COLO829 (cell line): ENCODE measurements at places on chromosomes 6 and 20.
A peak's percentile ranks its signal among the peaks of the same experiment; 100 is the strongest.

- no peak for DNase-seq
Observed at GRCh38 chr20:49762940-49763766, 49.5 kb upstream of the B4GALT5 start.

GRCh38 chr20:43699941-43700565 is 26.7 kb downstream of the GTSF1L start:
- DNase-seq = no peak

DNA sequence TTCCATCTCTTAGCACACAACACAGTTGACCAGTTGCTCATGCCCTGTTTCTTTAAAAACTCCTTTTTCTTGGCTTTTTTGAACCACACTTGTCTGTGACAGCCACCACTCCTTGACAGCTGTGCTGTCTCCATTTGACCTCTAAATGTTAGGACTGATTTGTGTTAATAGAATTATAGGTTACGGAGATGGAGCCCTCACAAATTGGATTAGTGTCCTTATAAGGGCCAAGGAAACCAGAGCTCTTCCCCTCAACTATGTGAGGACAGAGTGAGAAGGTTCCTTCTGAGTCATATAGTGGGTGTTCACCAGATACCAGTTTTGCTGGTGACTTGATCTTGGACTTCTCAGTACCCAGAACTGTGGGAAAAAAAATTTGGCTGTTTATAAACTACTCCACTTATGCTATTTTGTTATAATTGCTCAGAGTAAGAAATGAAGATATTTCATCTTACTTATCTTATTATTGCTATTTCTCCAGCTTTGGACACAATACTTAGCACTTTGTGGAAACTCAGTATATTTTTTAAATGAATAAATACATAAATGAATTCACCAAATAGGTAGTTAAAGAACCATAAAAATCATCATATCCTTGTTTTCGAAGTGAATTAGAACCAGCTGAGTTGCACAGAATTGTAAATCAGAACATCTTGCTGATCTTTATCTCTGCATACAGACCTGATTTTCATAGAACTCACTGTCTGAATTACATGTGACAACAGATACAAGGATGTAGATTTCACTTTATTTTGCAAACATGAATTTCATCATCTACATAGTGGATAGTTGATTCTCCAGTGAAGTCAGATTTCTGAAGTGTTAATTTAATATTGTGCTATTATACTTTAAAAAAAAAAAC is 598.5 kb upstream of the IRAK1BP1 start:
- no peak for DNase-seq

DNA sequence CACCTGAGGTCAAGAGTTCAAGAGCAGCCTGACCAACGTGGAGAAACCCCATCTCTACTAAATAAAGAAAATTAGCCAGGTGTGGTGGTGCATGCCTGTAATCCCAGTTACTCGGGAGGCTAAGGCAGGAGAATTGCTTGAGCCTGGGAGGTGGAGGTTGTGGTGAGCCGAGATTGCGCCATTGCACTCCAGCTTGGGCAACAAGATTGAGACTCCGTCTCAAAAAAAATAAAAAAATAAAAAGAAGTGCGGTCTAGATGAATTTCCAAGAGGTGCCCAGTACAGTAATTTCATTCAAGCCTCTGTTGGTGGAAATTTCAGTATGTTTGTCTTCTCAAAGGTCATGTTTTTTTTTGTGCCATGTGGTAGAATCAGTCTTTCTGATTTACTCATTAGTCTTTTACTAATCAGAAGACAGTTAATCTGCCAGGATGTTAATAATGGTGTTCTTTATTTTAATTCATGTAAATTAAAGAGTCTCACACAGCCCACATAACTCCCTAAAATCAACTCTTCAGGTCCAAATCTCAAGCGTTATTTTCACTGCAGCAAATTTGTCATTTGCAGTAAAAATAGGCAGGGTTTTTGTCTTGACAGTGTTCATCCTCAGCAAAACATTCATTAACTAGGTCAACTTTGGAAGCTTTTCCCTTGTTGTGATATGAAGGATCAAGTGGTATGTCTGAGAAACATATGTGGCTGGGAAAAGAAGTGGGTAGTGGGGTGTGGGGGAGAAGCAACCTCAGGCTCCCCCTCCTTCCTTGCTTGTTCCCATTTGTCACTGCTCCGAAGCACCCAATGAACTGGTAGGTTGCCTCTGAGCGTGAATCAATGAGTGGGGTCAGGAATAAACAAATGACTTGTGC is 13.3 kb downstream of the TP53INP2 start:
- DNase-seq = no peak

DNA sequence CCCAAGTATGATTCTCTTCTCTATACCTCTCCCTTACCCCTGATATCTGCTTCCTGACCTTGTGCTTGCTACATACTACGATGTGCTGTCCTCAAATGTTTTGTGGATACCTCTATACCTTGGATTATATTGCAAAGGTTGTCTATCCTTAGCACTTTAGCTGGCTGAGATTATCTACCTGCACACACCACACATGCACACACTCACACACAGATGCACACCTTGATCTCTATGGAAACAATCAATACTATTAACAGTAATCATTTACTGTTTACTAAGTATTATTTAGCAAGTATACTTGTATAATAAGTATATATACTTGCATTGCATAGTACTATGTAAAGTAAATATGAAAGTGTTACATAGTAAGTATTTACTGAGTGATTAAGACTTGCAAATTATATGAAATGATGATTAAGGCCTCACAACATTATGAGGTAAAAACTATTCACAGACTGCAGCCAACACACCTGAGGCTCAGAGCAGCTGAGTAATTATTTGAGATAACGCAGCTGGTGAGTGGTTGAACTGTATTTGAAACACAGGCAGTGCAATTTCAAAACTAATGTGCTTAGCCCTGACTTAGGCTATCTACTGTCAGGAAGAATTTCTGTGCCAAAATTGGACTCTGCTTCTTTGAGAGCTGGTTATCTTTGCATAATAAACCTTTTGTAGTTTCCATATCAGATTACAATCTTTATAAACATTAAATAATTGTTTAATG is 699.9 kb downstream of the FRK start:
- no peak for DNase-seq

DNA sequence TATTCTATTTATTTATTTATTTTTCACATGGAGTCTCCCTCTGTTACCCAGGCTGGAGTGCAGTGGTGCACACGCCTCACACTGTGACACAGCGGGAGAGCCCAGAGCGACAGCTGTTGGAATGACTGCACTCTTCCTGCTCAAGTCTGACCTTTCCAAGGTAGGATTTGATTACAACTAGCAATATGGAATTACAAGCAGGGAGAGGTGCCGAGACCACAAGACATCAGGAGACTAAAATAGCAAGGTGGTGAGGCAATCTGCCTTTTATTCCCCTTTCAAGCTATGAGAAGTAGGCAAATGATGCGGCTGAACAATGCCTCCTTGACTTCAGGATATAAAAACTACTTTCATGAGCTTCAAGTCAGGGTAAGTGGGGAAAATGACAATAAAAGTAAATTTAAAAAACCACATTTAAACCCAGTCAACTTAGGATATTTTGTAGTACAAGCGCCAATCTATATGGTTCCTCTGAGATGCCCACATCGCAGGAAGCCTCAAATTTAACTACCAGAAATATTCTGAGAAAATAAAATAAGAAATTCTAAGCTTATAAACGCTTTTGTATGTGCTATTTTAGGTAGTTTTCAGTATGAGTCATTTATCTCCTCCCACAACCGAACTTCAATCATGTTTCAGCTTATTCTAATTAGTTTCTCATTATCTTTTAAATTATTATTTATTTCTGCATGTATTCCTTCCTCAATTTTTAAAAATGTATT is 146.9 kb upstream of the SGK1 start:
- peak; percentile 51 for DNase-seq

GRCh38 chr6:88361298-88361697 is 195.2 kb upstream of the CNR1 start:
- DNase-seq = no peak

DNA sequence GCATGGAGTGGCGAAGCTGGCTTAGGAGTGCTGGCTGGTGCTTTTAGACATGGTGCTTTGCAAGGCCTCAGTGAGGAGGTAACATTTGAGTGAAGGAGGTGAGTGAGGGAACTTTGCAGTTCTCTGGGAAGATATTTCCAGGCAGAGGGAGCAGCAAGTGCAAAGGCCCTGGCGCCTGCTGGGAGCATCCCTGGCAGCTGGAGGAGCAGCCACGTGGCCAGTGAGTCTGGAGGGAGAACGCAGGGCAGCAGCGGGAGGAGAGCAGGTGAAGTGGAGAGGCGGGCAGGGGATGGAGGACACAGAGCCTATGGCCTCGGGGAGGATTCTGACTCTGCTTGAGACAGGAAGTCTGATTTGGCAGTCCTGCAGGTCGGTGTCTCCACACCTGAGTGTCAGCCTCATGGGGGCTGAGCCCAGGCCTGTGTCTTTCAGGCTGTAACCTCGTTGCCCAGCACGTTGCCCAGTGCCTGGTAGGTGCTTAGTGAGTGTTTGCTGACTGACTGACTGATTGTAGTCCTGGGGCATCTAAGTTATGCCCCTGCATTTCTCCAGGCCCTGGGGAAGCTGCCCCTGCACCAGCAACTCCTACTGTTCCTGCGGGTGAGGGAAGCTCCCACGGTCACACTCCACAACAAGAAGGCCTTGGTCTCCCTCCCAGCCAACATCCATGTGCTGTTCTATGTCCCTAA is 11.0 kb upstream of the BPIFB4 start:
- no peak for DNase-seq

GRCh38 chr6:15299430-15300131 is 53.7 kb downstream of the JARID2 start:
- peak; percentile 50 for DNase-seq

DNA sequence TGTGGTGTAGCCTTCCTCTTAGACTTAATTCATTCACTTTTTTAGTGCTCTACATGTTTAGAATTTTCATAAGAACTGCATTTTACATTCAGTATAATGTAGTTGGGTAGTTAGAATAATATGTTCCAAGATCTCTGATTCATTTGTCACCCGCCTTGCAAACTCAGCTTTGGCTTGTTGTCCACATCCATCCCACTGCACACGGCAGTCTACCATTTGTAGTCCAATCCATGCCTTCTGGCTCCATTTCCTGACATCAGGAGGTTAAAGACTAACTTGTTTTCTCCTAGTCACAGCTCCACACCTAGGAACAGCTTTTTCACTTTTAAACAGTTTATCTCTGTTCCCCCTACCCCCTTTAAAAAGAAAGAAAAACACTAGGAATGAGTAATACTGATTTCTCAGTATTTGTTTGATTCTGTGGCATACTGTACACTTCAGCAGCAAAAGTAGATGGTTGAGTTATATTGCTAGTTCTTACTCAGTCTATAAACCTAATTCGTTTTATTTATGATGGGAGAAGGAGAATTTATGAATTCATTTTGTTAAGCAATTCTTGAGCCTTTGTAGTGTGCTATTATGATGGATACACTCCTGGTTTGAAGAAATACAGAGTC is 180.9 kb downstream of the ARID1B start:
- no peak for DNase-seq

DNA sequence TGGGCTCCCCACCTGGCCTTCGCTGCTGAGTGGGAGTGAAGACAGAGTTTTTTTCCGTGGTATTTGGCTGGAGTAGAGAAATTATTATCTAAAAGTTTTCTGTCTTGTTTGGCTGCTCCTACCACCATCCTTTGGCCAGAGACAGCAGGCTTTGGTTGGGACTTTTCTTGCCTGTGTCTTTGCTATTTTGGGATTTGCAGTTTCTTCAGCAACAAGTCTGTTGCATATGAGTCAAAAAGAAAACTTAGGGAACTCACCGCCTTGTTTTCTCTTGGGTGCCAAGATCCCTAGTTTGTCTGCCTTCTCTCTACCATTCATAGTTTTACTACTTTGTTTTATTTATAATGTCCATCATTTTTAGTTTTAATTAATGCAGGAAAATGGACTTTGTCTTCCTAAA is 683.8 kb downstream of the DOK5 start:
- no peak for DNase-seq

GRCh38 chr6:91633374-91634111 is 1046.7 kb upstream of the MAP3K7 start:
- no peak for DNase-seq

GRCh38 chr6:121612927-121613326 is 177.5 kb downstream of the GJA1 start:
- DNase-seq = no peak

DNA sequence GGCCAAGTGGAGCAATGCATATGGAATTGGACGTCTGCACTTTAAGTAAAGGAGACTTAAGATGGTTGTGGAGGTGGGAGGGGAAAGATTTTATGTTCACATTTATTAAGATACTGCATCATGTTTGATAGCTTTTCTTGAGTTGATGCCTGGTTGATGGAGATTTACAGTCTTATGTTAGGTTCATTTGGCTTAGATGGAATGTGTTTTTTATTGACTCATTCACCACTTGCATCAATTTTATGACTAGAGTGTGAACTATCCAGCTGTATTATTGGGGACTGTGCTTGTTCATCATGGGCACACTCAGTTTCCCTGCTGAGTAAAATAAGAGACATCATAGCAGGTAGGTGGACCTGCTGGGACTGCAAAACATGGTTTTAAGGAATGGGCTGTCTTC is 91.2 kb upstream of the SCP2D1 start:
- no peak for DNase-seq

DNA sequence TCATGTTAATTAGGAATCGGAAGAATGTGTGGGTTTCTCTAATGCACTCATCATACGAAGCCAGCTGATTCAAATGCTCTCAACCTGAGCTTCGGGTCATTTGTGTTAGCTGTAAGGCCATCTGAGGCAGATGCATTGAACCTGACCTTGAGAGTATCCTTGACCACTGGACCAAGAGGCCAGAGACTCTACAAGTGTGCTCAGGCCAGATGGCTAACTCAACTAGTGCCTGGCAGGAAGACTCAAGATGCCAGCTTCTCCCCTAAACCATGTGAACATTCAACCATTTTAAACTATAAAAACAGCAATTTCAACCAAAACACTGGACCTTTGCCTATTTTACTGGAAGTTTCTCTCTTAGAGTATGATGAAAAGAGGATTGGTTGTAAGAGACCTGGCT is 168.6 kb upstream of the CDH4 start:
- no peak for DNase-seq

GRCh38 chr20:63056236-63057170 is 49.7 kb upstream of the BHLHE23 start:
- no peak for DNase-seq

GRCh38 chr6:15183979-15184378 is 61.9 kb upstream of the JARID2 start:
- no peak for DNase-seq

DNA sequence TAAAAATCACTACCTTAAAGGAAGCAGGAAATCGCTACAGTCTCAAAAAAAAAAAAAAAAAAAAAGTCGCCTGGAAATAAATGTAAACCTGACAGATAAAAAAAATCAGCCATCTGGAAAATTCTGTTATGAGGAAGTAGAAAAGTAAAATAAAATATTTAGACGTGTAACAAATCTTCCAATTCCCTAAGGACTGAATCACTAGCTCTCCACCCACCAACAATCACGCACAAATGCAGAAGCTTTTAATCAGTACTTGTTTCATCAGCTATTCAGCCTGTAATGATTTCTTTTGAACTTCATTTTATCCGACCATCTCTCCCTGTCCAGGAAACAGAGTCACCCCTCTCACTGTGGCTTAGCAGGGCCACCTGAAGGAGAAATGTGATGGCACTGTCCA is 59.0 kb downstream of the SLC23A2 start:
- DNase-seq = no peak
